Activated CD4-positive, alpha-beta T cell treated with anti-CD3 and anti-CD28 coated beads for 4 hours (primary cell): ENCODE measurements at places on chromosomes 7 and 10.

DNA sequence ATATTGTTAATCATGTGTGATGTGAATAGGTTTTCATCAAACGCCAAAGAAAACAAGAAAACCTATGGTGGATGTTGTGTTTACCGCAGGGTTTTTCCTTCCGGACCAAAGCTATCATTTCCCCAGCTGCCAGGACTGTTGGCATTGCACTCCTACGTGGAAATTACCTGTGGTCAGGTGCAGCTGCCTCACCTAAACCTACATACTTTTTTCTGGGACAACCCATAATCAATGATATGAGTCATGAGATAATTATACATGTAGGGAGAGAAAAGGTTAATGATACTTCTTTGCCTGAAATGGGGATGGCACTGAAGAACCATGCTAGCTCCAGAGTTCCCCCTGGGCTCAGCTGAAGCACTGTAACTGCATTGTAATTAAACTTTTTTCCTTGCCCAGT lies 223.6 kb upstream of the SEMA3E start:
- DNase-seq = no peak

DNA sequence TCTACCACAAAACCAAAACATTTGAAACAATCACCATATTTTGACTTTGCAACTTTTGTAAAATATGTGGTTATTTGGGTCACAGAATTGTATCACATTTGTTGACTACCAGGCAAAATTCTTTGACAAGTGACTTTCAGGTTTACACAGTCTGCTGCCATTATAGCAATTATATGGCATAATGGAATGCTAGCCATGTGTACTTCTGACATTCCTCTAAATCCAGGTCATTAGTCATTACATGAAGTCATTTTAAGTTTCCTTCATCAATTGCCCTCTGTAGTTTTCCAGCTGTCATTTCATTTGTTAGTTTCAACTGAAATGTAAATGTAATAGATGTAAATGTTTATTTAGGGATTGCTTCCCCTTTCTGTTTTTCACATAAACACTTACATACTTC lies 137.5 kb downstream of the IMMP2L start:
- DNase-seq = no peak

DNA sequence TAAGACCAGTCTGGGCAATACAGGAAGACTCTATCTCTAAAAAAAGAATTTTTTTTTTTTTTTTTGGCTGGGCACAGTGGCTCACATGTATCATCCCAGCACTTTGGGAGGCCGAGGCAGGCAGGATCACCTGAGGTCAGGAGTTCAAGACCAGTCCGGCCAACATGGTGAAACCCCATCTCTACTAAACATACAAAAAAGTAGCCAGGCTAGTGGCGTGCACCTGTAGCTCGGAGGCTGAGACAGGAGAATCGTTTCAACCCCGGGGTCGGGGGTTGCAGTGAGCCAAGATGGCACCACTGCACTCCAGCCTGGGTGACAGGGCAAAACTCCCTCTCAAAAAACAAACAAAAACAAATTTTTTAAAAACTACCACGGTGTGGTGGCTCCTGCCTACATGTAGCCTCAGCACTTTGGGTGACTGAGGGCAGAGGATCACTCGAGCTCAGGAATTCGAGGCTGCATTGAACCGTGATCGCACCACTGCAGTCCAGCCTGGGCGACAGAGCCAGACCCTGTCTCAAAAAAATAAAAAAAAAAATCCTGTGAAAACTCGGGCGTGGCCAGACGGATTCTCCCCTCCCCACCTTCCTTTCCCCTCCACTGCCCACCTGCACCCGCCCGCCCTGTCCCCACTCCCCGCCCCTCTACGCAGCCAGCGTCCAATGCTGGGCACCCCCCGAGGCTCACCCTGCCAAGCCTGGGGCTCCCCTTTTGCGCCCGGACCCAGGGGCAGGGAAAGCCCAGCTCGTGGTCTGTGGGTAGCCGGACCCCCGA lies 745 bp upstream of the ORAI2 start:
- DNase-seq = no peak

DNA sequence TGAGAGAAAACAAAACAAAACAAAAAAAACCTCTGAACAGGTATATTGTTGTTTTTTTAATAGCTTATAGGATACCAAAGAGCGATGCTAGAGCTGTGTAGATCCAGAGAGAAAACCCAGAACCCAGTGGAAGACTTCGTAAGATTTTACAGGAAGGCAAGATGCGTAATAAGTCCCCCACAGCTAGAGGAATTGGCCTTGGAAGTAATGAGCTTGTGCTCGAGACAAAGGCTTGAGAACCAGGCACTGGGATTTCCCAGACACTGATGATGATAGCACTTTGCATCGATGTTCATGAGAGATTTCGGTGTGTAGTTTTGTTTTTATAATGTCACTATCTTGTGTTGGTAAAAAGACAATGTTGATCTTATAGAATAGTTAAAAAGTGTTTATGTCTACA lies 821.5 kb upstream of the IGFBP3 start:
- DNase-seq = no peak

GRCh38 chr10:13917791-13918190 lies 331.0 kb downstream of the PRPF18 start:
- DNase-seq = no peak

- DNase-seq = peak; percentile 59
Measured at GRCh38 chr10:43396061-43396927, 12.7 kb downstream of the HNRNPF start.

DNA sequence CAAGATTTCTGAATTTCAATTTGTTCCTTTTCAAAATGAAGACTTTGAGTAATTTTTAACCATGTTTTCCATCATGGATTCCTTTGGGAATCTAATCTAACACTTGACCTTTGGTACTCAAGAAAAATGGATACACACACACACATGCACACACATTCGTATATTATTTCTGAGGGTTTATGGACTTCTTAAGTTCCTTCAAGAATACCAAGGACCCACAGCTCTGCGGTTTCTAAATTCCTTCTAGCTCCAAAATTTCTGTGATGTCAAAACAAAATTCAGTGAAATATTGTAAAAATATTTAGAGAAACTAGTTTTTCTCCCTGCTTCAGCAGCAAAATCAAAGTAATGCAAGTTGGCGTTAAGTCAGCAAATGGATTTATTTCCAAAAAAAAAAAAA lies 98.3 kb upstream of the FAM13C start:
- no peak for DNase-seq

GRCh38 chr10:86347856-86348255 lies 18.7 kb downstream of the GRID1 start:
- DNase-seq = no peak

- DNase-seq = no peak
Measured at GRCh38 chr7:119733127-119733879, 539.7 kb upstream of the KCND2 start.

DNA sequence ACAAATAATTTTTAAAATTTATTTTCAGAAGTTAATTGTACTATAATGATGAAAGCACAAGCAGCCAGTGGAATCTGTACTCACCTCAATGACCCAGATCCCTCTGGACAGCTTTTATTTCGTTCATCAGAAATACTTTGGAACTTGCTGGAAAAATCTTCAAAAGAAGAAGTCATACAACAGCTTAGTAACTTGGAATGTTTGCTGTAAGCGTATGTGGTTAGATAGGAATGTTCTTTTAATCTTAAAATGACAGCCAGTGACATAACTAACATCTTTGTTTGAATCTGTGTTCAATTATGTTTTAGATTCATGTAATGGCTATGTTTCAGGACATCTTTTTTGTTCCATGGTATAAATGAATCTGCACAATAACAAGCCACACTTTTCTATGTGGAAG lies 26.8 kb downstream of the CFAP69 start:
- DNase-seq = no peak

DNA sequence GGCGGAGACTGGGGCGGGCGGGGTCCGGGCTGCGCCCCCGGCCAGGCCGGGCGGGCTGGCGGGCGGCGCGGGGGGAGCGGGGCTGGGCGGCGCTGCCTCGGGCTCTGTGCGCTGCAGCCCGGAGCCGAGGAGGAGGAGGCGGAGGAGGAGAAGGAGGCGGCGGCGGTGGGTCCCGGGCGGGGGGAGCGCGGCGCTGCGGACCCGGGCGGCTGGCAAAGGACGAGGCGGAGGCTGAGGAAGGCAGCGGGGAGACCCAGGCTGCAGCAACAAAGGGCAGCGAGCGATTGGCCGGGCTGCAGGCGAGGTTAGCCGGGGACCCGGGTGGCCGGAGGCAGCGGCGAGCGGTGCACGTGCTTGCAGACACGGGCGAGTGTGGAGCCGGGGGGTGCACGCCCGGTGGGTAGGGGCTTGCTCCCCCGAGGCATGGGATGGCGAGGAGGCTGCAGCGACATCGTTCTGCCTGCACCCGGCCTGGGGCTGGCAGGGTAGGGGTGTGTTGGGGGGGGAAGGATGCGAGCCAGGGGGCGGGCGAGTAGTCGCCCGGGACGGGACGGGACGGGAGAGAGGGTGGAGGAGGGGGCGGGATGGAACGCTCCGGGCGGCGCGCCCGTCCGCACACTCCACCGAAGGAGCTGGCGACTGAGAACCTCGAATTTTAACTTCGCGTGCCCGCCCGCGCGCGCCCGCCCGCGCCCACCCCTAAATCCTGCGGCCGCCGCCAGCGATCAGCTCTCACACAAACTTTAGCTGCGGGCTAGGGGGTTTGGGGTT lies 844 bp upstream of the KAT6B start:
- peak; percentile 66 for DNase-seq

DNA sequence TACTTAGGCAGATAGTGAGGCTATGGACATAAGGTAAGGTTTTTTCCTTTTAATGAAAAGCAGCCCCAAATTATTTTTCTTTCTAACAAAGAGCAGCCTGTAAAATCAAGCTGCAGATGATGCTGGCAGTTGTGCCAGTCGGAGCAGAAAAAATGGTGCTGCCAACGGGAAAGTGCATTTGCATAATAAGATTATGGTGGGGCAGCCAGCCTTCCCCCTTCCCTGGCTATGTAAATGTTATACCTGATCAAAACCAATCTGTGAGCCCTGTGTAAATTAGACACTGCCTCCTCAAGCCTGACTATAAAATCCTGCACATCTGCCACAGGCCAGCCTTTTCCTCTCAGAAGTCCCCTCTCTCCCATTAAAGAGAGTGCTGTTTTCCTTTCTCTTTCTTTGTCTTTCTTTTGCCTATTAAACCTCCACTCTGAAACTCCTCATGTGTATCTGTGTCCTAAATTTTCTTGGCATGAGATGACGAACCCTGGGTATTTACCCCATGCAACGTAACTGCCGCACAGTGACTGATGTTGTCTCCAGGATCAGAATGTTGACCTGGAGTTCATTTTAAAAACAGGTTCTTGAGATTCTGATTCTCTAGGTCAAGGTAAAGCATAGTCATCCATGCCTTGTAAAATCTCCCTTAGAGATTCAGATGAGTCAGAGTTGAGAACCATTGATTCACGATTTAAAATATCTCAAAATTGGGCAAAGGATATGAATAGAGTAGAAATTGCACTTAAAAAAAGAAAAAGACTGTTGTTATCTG lies 167.3 kb upstream of the C1GALT1 start:
- DNase-seq = no peak

DNA sequence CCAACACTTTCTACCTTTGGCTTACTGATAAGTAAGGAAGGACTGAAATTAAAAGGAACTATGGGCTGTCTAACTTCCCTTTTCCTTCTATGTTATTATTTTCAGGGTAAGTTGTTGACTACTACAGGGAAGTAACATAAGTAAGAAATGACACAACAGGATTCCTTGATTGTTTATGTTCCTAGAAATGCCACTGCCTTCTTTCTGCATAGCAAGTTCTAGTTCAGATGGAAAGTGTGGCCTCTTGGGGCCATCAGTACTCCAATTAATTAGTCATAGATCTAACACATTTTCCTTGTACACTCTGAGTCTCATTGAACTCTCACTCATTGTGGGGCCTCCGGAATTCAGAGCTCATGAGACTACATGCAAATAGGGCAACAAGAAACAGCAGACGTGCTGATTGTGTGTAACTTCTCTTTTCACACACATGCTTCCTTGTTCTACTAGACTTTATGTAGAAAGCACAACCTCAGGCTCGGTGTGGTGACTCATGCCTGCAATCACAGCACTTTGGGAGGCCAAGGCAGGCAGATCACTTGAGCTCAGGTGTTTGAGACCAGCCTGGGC lies 35.3 kb upstream of the HIBADH start:
- no peak for DNase-seq

- DNase-seq = no peak
Measured at GRCh38 chr7:140200061-140200989, 23.5 kb upstream of the KDM7A start.

GRCh38 chr10:126119599-126119998 lies 223.2 kb downstream of the FANK1 start:
- DNase-seq = no peak

DNA sequence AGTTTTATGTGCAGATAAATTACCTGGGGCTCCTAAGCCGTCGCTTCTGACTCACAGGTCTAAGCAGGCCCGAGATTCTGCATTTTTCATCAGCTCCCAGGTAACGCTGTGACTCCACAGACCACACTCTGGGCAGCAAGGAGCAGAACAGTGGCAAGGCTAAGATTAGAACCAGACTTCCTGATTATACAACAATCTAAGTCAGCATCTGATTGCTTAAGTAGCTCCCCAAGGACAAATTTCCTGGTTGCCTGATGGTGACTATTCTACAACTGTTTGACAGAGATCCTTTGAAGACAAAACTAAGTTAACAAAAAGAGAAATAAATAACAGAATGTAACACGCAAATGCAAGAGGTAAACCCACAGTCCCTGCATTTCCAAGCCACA lies 69.0 kb downstream of the CREB3L2 start:
- DNase-seq = no peak

- DNase-seq = peak; percentile 53
Measured at GRCh38 chr7:100585511-100586265, at the start of gene LRCH4. LRCH4 (minus strand) TSS chr7:100586129; CDS start chr7:100586100, 29 bp downstream.

DNA sequence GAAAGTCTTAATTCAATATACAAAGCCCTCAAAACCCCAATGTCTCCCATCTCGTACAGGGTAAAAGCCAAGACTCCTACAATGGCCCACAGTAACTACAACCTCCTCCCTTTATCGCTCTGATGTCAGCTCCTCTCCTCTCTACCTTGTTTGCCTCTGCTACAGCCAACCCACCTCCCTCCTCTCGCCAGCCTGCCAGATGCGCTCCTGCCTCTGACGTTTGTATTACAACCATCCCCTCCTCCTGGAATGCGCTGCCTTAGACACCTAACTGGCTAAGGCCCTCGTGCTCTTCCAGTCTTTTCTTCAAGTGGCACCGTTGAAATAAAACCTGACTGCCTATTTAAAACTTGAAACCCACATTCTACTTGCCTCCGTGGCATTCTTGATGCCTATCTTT lies 115.3 kb upstream of the MYO3A start:
- no peak for DNase-seq
